SK-N-DZ (cell line): ENCODE measurements at places on chromosomes 5 and 9.

DNA sequence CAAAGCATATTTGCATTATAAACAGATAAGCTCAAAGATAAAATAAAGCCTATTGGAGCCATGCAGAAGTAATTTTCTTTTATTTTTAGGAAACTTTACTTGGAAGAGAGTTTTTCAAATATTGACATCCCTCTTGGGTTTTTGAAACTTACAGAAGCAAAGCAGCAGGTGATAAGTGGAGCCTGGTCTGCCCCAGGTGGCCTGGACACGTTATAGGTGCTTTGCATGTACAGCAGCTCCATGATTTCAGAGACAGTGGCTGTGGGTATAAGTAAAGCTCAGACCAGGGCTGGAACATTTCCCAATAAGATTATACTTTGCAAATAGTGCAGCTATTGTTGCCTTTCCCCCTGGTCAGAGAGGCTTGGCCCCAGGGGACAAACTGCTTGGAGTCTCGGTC, 51.5 kb downstream of the CCDC192 start:
- no peak for DNase-seq

DNA sequence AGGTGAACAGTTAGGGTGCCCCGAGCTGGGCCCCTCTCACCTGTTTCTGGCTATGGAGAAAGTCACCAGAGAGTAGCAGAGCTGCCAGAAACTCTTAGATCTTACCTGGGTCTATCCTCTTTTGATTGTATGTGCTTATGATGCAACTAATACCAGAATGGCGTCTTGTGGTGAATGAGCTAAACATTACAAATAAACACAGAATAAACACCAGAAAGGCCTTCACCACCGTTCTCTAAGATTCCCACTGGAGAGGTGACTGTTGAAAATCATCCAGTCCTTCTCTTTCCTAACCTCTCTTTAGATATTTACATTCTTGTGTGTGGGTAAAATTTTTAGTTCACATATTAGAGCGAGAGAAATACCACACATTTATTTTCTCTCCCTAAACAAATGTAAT, 241.7 kb upstream of the GAS1 start:
- DNase-seq: no peak

DNA sequence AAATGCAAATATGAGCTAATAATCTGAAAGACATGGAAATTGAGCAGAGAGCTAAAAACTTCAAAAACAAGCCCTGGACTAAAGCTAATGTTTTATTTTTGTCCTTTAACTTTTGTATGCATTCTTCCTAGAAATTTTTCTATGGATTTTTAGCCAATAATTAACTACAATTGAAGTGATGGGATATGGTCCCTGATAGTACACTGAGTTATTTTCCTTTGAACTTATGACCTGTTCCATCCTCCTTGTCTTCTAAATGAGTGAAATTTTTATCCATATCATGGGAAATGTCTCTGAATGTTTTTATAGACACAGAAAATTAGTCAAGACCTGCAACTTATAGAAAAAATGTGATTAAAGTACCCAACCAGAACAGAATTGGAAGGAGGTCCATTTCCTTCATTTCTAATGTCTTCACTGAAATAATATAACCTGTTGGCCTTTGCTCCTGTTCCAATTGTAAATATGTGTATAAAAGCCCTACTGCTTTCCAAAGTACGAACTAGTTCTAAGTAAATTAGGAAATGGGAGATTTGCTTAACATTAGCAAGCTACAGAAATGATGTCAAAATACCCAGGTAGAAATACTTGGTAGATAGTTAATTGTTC, 11.3 kb upstream of the ERAP2 start:
- DNase-seq: no peak

- DNase-seq: no peak
These were observed 94.0 kb downstream of the SPATA31D1 start for GRCh38 chr9:82082563-82082962.

GRCh38 chr9:110105107-110105506, 102.9 kb downstream of the C9orf152 start:
- DNase-seq: no peak

DNA sequence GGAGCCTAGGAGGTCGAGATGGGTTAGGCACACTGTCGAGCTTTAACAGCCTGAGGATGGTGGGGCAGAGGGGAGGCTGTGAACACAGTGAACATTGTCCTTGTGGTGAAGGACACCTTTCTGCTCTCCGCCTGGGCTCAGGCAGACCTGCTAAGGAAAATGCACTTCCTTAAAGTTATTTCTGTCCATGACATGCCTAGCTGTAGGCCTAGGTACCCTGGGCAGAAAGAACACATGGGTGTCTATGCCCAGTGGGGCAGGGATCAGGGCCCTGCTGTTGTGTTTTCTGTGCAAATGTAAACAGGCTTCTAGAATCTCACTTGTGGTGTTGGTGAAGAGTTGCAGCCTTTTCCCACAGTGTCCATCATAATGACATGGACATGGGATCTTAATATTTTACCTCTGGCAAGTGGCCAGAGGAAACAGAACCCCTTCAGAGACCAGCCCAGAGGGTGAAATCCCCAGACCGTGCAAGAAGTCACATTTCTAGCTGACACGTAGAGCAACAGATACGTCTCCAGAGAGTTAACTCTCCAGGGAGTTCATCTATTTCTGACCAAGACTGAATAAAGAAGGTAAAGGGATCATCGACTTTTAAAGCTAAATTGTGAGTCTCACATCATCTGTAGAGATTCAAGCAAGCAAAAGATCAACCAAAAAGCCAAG, 79.2 kb downstream of the C9orf152 start:
- no peak for DNase-seq

DNA sequence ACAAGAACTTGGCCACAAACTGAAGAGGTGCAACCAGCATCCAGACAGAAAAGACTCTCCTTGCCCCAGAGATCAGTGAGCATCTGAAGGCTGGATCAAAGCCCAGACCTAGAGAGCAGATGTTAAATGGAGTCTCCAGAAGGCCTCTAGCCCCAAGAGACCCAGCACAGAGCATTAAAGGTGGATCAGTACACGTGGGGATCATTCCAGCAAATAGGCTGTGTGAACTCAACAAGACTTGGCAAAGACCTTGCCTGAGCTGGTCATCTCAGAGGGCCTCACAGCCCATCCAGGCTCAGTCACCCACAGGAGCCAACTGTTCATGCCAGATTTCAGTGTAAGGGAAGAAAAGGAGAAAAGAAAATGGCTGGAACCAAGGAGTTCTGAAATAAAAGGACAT, 214.0 kb downstream of the ENC1 start:
- DNase-seq: no peak

GRCh38 chr5:178227138-178227659, 5.4 kb downstream of the PHYKPL start:
- DNase-seq: no peak

DNA sequence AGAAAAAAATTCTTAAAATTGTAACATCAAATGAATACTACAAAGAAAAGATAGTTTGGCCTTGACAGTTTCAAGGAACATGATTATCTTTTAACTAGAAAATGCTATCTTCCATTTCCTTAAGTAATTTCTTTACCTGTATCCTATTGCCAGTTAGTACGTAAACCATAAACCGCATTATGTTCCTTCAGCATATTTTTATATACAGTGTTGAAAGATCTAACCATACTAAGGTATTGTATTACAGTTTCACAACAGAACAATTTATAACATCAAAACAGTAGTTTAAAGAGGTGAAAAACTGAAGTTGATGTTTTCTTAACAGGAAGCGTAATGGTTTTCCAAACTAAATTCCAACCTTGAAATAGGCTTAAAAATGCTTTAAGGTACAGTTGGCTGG, 45.1 kb downstream of the GLRX start:
- no peak for DNase-seq

GRCh38 chr9:95776176-95776575, 99.3 kb upstream of the ERCC6L2 start:
- DNase-seq: no peak

DNA sequence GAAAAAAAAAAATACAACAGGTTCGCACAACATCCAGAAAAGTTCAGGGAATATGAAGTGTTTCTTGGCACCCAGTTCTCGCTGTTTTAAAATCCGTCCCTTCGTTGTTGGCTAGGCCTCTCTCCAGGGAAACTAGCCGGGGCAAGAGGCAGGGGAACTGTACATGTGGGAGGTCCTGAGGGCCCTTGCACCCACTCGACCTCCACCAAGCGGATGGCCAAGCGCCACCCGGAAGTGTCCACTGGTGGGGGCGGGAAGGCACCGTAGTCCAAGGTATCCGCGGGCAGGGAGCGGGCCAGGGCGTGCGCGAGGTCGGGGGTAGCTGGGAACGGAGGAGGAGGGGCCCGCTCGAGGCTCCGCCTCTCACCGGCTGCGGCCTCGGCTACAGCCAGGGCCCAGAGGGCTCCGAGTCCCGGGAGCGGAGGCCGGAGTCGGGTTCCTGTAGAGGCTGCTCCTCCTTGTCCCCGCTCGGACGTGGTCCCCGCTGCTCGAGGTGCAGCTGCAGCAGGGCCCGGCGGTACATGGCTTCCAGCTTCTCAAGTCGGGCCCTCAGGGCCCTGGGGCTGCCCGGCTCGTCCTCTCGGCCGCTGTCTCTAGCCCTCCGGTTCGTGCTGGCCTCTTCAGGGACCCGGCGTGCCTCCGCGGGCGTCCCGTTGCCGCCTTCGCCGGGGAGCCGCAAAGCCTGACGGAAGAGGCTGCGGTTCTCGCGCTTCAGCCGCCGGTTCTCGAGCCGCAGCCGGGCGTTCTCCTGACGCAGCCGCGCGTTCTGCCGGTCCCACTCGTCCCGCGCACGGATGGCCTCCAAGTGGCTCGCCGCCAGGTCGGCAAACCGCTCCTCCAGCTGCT, 720 bp downstream of the TUSC1 start:
- peak; percentile 44 for DNase-seq

DNA sequence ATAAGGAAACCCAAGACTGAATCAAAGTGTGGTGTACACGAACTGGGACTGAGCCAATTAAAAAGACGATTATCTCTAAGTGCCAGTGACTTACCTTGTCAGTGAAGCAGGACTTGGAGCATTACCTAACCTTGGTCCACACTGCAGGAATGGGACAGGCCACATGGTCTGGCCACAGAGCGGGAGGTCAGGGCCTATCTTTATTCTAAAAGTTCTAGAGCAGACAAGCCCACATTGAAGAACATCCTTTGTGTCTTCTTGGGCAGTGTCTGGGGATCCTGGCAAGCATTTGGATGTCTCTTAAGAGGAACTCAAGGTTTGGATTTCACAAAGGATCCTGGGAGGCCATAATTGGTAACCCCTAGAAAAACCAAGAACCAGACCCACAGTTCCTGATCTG, 16.5 kb downstream of the SPRY4 start:
- no peak for DNase-seq

GRCh38 chr5:151660616-151661495, 25.9 kb downstream of the SPARC start:
- DNase-seq: no peak

GRCh38 chr9:100700689-100701318, 122.9 kb downstream of the CAVIN4 start:
- DNase-seq: peak; percentile 29

- DNase-seq: no peak
These were observed 15.9 kb downstream of the ANXA1 start for GRCh38 chr9:73167614-73168013.

DNA sequence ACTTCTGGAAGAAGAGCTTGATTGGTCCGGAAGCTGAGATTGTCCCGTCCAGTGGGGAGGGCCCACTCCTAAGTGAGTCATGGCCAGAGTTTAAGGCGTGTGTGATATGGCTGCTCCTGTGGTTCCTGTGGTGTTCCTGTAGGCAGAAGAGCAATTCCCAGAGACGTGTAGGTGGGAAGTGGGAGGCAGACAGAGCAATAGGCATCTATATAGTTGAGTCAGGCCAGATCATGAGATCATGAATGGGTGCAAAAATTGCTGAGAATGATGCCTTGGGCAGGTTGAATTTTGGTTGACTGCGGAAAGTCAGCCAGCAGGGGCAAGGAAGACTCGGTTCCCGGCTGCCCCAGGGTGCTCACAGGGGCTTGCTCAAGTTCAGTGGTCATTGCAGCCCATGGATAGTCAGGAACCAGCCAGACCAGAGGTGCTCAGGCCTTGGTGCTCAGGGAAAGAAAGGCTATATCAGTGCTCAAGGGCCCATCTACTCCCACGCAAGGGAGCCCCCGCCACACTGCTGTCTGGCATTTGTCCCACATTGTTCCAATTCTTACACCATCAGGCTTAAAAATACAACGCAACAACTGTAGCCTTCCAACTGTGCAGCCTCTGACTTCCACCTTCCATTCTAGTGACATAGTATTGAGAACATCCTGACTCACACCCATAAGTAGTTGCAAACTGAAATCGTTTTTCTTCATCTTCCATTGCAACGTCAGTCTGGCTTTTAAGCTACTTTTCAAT, 21.0 kb upstream of the GSN start:
- DNase-seq: no peak

GRCh38 chr5:36369219-36369690, 67.6 kb upstream of the RANBP3L start:
- DNase-seq: no peak

DNA sequence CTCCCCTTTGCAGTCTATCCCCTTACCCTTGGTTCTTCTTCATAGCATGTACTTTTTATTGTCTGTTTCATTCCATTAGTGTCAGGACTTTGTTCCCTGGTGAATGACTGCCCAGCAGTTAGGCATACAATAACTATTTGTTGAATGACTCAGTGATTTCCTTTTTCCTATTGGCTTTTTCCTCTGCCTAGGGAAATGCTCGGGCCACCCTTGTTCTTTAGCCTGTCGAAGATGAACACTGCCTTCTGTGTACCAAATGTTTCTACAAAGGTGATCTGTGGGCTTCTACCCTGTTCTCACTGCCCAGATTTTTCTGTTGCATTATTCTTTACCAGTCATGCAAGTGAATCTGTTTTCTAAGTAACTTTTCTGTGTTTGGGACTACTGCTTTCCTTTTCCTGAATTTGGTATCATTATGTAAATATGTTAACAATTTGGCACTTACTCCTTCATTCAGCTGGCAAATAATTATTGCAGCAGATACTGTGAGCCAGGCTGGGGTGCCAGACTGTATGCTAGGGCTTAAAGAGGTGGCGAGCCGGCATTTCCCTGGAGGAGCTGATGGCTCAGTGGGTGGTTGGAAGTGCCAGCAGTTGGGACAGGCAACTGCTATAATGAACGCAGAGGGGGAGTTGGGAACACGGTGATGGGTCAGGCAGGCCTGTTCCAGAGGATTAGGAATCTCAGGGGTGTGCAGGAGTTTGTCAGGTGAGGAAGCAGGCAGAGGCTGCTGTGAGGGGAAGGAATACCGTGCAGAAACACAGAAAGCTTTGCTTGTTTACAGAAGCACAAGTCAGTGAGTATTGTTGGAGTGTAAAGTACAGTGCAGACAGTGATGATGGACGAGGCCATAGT, 30.6 kb downstream of the KDM4C start:
- DNase-seq: no peak
